Stomach (tissue), 19 donors: ENCODE measurements at places on chromosomes 12 and 14. TPM values are rescaled to one million over a fixed set of nuclear protein-coding genes. Genes with fewer than 3 reads are reported as not detected.

DNA sequence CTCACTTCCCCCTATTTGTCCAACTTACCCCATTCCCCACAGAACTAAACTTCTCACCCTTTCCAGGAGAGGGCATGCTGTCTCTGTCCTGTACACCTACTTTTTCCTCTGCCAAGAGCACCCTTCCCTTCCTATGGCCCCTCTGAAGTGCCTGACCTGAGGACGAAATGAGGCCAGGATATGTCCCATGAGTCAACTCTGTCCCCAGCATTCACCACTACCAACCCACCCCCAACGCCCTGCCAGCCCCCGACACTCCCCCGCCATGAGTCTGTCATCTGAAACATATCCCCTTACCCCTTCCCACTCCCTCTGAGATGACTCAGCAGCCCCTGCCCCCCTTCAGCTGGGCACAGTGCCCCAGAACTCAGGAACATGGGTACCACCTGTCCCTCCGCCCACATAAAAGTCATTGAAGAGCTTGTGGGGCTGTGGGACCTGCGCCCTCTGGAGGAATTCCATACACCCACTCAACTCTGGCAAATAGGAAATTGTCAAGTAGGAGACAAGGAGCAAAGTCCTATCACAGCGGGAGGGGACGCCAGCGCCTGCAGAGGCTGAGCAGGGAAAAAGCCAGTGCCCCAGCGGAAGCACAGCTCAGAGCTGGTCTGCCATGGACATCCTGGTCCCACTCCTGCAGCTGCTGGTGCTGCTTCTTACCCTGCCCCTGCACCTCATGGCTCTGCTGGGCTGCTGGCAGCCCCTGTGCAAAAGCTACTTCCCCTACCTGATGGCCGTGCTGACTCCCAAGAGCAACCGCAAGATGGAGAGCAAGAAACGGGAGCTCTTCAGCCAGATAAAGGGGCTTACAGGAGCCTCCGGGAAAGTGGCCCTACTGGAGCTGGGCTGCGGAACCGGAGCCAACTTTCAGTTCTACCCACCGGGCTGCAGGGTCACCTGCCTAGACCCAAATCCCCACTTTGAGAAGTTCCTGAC, 26.3 kb downstream of the ITGA7 start:
- H3K36me3 ChIP-seq = no peaks in the 10 kb centered on the region
- peak overlapping the region; percentile 9 for H3K4me3 ChIP-seq
- peak; percentile 89 for DNase-seq
- no peaks in the 10 kb centered on the region for H3K27me3 ChIP-seq

DNA sequence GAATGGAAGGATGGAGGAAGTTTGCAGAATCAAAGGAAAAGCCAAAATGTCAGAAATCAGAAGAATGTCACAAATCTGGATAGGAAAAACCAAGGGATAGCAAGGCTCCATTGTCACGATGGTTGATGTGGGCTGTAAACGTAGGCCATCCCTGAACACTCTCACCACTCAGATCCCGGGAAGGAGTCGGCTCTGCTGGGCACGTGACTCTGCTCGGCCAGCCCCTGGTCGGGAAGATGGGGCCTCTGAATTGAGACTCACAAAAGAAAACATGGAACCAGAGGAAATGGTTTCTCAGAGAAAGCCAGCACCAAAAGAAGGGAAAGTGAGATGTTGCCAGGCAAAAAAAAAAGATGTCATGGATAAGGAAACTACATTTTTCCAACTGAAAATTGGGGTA, 26.2 kb downstream of the TCP11L2 start:
- no peak for DNase-seq
- peaks cover 8% of the 10 kb centered on the region for H3K4me1 ChIP-seq
- no peaks in the 10 kb centered on the region for H3K27me3 ChIP-seq
- H3K4me3 ChIP-seq = no peak overlapping the region

DNA sequence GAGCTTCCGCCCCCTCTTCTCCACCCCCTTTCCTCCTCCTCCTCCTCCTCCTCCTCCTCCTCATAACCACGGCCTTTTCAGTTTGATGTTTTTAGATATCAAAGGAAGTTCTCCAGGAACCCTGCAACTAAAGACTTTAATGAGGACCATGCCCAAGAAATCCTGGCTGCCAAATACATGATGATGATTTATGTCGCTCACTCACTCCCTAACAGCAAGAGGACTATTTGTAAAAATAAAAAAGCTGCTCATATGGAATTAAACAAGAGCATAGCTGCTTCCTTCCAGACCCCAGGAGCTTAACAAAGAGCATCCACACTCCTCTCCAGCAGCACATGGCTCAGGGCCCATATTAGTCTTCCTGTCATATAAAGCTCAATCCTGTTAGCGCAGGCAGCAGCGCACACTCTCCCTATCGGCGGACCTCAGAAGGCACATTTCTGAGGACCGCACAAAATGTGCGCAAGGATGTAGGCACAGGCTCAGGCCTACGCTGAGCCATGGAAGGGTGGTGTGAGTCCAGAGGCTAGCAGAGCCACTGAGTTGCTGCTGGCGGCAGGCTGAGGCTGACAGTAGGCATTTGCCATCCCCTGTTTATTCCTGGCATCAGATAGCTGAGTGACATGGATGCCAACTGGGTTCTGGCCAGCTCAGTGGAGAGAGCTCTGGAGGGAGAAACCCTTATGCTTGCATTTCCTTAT, 232.8 kb downstream of the MSRB3 start:
- peak; percentile 80 for DNase-seq
- no peaks in the 10 kb centered on the region for H3K27me3 ChIP-seq
- no peaks in the 10 kb centered on the region for H3K36me3 ChIP-seq
- H3K27ac ChIP-seq = no peak overlapping the region

DNA sequence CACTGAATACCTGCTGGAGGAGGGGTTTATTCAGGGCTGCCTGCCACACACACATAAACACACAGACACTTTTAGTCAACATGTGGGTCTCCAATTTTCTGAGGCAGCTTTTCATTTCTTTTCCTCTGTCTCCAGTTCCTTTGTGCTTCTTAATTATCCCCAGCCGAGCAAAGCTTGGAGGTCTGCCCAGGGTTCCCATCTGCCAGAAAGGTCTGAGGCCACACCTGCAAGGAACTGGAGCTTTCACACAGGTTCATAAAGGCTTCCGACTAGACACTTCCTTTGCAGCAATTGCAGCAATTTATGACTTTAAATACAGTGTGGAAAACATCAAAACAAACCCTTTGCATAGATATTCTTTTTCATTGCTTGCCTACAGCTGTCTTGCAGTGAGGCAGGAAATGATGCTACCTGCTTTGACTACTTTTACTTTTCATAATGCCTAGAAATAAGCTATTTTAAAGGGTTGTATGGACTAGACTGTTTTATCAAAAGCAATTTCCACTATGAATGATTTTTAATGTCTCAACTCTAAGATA, 1318.9 kb downstream of the AACS start:
- no peak for DNase-seq
- no peak overlapping the region for H3K27ac ChIP-seq
- no peaks in the 10 kb centered on the region for H3K36me3 ChIP-seq
- H3K4me1 ChIP-seq = no peaks in the 10 kb centered on the region
- no peak overlapping the region for H3K4me3 ChIP-seq

DNA sequence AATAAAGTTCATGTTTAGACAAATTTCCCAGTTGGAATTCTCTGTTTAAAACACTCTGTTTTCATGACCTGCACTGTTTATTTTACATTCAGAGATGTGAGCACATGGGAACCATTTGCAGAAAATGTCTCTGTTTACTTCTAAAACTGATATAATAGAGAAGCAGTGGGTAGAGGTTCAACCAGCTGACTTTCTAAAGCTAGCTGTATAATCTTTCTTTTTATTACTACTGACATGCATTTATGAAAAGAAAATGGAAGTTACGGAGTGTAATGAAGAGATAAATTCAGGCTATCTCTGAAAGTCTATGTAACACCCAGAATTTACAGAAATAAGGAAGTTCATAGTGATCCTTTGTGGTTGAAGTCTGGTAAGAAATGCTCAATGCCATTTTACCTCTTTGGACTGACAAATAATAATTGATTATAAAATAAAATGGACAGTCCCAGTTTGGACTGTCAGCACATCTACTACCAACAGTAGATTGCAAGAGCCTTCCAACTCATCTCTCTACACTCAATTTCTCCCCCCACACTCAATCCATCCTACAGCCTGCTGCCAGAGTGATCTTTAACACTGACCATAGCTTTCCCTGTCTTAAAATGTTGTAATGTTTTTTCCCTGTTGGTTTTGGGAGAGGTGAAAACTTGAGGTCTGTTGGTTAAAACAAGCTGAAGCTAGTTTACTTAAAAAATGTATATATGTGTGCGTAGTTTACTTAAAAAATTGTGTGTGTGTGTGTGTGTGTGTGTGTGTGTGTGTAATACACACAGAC, 137.4 kb downstream of the AEBP2 start:
- no peak overlapping the region for H3K4me3 ChIP-seq
- no peaks in the 10 kb centered on the region for H3K27me3 ChIP-seq
- no peaks in the 10 kb centered on the region for H3K36me3 ChIP-seq
- H3K27ac ChIP-seq = no peak overlapping the region

GRCh38 chr12:71134405-71134804, 23.4 kb downstream of the TSPAN8 start:
- peaks cover 24% of the 10 kb centered on the region for H3K4me1 ChIP-seq
- H3K4me3 ChIP-seq = no peak overlapping the region
- no peaks in the 10 kb centered on the region for H3K27me3 ChIP-seq
- peak overlapping the region; percentile 12 for H3K27ac ChIP-seq

GRCh38 chr12:59833408-59833807, 237.6 kb downstream of the SLC16A7 start:
- no peak overlapping the region for H3K27ac ChIP-seq
- no peak for DNase-seq
- no peaks in the 10 kb centered on the region for H3K4me1 ChIP-seq
- no peaks in the 10 kb centered on the region for H3K36me3 ChIP-seq
- H3K27me3 ChIP-seq = no peaks in the 10 kb centered on the region

DNA sequence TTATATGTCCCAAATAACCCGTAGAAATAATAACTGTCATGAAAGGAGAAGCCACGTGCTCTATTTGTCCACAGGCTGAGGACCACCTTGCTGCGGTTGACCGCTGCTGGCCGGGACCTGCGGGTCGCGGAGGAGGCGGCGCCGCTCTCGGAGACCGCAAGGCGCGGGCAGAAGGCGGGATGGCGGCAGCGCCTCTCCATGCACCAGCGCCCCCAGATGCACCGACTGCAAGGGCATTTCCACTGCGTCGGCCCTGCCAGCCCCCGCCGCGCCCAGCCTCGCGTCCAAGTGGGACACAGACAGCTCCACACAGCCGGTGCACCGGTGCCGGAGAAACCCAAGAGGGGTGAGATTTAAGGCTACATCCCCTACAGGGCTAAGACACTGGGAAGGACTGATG, 21.0 kb downstream of the RPGRIP1 start:
- no peaks in the 10 kb centered on the region for H3K36me3 ChIP-seq
- H3K4me1 ChIP-seq = peaks cover 6% of the 10 kb centered on the region
- DNase-seq = peak; percentile 61
- peak overlapping the region; percentile 35 for H3K4me3 ChIP-seq
- no peaks in the 10 kb centered on the region for H3K27me3 ChIP-seq
- no peak overlapping the region for H3K27ac ChIP-seq

DNA sequence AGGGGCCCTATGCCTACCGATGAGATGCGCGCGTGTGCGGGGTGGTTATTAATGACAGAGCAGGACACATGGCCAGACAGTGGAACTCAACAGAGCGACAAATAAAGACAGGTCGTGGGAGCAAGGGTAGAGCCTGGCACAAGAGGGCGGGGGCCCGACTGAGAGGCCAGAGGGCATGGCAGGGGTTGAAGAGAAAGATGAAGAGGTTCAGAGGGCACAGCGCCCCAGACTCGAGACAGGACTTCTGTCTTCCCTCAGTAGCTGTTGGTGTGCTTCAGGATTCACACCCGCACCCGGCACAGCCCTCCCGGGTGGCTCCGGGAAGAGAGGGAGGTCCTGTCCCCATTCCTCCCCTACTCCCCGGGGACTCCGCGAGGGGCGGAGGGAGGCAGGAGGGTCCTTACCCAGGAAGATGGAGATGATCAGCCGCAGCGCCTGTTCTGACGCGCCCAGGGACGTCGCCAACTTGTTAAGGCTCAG, 366 bp downstream of the LPCAT3 start:
- peaks cover 12% of the 10 kb centered on the region for H3K36me3 ChIP-seq
- peaks cover 50% of the 10 kb centered on the region for H3K4me1 ChIP-seq
- peak overlapping the region; percentile 96 for H3K27ac ChIP-seq

GRCh38 chr14:75748336-75748735, 87.3 kb downstream of the TTLL5 start:
- peaks cover 2% of the 10 kb centered on the region for H3K36me3 ChIP-seq
- no peaks in the 10 kb centered on the region for H3K27me3 ChIP-seq
- no peaks in the 10 kb centered on the region for H3K4me1 ChIP-seq
- H3K4me3 ChIP-seq = no peak overlapping the region
- DNase-seq = no peak

GRCh38 chr14:24144451-24144850, 2.0 kb downstream of the PSME2 start:
- no peak overlapping the region for H3K4me3 ChIP-seq
- H3K4me1 ChIP-seq = peaks cover 67% of the 10 kb centered on the region
- DNase-seq = no peak

GRCh38 chr14:93928184-93929047, 1.3 kb downstream of the FAM181A start:
- H3K4me3 ChIP-seq = no peak overlapping the region
- H3K4me1 ChIP-seq = peaks cover 31% of the 10 kb centered on the region
- H3K36me3 ChIP-seq = no peaks in the 10 kb centered on the region
- no peak overlapping the region for H3K27ac ChIP-seq

DNA sequence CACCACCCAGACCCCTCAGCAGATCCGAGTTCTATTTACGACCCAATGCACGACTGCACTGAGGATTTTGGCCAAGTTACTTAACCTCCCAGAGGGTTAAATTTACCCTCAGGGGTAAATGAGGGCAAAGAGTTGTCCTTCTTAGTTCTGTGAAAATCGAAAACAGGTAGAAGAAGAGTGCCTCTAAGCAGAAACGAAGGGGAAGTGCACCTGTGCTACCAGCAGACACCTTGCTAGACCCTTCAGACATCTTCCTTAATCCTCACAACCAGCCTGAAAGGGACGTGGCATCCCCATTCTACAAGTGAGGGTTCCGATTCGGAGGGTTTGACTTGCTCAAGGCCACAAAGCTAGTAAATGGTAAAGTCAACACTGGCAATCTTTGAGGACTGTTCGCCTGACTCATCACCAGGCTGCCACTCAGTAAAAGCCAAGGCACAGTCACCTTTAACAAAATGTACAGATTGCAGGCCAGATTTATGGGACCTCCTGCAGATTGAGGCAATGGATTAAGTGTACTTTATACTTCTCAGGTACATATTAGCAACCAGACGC, 1.6 kb downstream of the GSG1 start:
- H3K4me3 ChIP-seq = peak overlapping the region; percentile 60
- H3K27ac ChIP-seq = peak overlapping the region; percentile 95
- peaks cover 36% of the 10 kb centered on the region for H3K4me1 ChIP-seq
- H3K27me3 ChIP-seq = no peaks in the 10 kb centered on the region
- no peaks in the 10 kb centered on the region for H3K36me3 ChIP-seq

DNA sequence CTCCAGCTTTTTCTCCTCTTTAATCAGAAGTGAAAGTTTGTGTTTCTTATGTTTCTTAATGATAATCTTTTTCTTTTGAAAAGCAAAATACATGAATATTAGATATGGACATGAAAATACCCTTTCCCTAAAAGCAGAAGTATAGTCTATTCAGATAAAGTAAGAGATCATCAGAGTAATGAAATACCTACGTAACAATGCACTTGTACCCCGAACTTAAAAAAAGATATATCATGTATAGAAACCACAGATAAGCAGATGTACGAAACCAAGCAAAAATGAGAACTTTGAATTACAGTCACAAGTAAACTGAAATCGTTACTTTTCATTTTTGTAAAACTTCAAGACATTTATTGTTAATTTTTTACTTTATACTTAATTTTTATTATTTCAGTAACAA, 1.5 kb upstream of the GPR65 start:
- H3K4me1 ChIP-seq = no peaks in the 10 kb centered on the region
- H3K36me3 ChIP-seq = no peaks in the 10 kb centered on the region

- peak overlapping the region; percentile 95 for H3K27ac ChIP-seq
- H3K36me3 ChIP-seq = peaks cover 48% of the 10 kb centered on the region
- H3K27me3 ChIP-seq = no peaks in the 10 kb centered on the region
- DNase-seq = peak; percentile 91
Measured at GRCh38 chr12:56158926-56159461, 835 bp downstream of the MYL6 start.

IFNG-AS1 gene
- polyA plus RNA-seq = not detected

KRT2 gene
- polyA plus RNA-seq = not detected

TMEM106C gene
- polyA plus RNA-seq = 61.6 TPM
